ENCODE measurements at places on chromosomes 13 and 19. TPM values are rescaled to one million over a fixed set of nuclear protein-coding genes. Genes with fewer than 3 reads are reported as not detected.

C13orf46 gene
- 2.1 TPM for total RNA-seq

FZR1 gene
- total RNA-seq, result 21.9 TPM

ZNF888 gene
- total RNA-seq, result 2.5 TPM

- H3K27me3 ChIP-seq, result no peaks in the 10 kb centered on the region
- H3K27ac ChIP-seq, result no peak overlapping the region
- H3K4me1 ChIP-seq, result no peaks in the 10 kb centered on the region
- H3K4me3 ChIP-seq, result no peak overlapping the region
These were observed 234.7 kb downstream of the TSHZ3 start for GRCh38 chr19:31114585-31114984.

DNA sequence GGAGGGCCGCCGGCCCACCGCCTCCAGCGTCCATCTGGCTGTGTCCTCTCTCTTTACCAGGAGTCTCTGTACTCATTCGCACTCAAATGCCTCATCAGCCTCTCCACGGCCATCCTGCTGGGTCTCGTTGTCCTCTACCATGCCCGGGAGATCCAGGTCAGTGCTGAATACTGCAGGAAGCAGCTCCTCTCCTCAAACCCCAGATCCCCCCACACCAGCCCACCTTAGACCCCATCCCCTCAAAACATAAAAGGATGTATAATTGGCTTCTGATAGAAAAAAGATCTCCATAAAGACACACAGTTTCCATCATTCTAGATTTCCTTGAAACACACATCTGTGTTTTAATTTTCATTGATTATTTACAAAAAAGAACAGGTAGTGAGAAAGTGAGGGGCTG lies 8.1 kb downstream of the KCNN1 start:
- no peaks in the 10 kb centered on the region for H3K4me1 ChIP-seq
- DNase-seq, result no peak
- no peak overlapping the region for H3K4me3 ChIP-seq
- H3K36me3 ChIP-seq, result no peaks in the 10 kb centered on the region
- no peaks in the 10 kb centered on the region for H3K27me3 ChIP-seq

CEACAM1 gene
- 1.2 TPM for total RNA-seq

- DNase-seq, result no peak
- H3K4me1 ChIP-seq, result no peaks in the 10 kb centered on the region
- no peak overlapping the region for H3K4me3 ChIP-seq
- no peaks in the 10 kb centered on the region for H3K27me3 ChIP-seq
- no peak overlapping the region for H3K27ac ChIP-seq
These were observed 1175.8 kb downstream of the UQCRFS1 start for GRCh38 chr19:28037186-28037585.

GRCh38 chr13:28872427-28873176 lies 52.5 kb downstream of the MTUS2 start:
- H3K27ac ChIP-seq, result no peak overlapping the region
- no peaks in the 10 kb centered on the region for H3K27me3 ChIP-seq
- no peak for DNase-seq

IQCN gene
- 1.4 TPM for total RNA-seq

DNA sequence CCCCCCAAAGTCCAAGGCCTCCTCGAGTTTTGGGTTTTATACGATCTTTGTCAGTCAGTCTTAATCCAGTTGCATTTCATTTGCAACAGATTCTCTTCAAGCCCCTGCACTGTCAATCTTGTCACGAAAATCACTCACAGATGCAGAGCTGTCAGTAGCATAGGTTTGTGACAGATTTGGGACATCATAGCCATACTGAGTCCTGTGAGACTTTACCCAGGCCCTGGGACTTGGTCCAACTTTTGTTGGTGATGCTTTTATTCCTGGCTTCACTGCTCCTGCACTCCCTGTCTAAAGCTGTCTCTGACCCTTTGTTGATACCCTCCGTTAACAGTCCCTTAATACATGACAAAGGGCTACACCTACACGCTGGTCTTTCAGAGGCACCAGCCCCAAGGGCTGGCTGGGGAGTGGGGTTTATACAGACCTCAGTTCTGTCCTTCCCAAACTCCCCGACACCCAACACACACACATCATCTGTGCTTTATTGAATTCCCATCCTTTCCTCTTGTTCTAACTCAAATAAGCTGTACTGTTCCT lies 36.0 kb downstream of the PABPC3 start:
- H3K36me3 ChIP-seq, result no peaks in the 10 kb centered on the region
- DNase-seq, result no peak
- H3K4me3 ChIP-seq, result no peak overlapping the region
- H3K4me1 ChIP-seq, result no peaks in the 10 kb centered on the region
- H3K27ac ChIP-seq, result no peak overlapping the region

DNA sequence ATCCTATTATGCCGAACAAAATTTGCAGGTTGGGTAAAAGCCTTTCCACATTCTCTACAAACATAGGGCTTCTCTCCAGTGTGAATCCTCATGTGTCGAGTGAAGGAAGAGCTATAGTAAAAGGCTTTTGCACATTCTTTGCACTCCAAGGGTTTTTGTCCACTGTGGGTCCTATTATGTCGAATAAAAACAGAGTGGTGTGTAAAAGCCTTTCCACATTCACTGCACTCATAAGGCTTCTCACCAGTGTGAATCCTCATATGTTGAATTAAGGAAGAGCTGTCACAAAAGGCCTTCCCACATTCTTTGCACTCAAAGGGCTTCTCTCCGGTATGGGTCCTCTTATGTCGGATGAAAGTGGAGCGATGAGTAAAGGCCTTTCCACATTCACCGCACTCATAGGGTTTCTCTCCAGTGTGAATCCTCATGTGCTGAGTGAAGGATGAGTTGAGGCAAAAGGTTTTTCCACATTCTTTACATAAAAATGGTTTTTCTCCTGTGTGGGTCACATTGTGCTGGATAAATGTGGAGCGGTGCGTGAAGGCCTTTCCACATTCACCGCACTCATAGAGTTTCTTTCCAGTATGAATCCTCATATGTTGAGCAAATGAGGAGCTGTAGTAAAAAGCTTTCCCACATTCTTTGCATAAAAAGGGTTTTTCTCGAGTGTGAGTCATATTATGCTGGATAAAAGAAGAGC lies 13.6 kb downstream of the ZNF599 start:
- H3K27me3 ChIP-seq, result no peaks in the 10 kb centered on the region
- no peaks in the 10 kb centered on the region for H3K4me1 ChIP-seq
- peaks cover 79% of the 10 kb centered on the region for H3K36me3 ChIP-seq
- H3K4me3 ChIP-seq, result no peak overlapping the region
- no peak for DNase-seq

OR4F17 gene
- total RNA-seq, result not detected

DNA sequence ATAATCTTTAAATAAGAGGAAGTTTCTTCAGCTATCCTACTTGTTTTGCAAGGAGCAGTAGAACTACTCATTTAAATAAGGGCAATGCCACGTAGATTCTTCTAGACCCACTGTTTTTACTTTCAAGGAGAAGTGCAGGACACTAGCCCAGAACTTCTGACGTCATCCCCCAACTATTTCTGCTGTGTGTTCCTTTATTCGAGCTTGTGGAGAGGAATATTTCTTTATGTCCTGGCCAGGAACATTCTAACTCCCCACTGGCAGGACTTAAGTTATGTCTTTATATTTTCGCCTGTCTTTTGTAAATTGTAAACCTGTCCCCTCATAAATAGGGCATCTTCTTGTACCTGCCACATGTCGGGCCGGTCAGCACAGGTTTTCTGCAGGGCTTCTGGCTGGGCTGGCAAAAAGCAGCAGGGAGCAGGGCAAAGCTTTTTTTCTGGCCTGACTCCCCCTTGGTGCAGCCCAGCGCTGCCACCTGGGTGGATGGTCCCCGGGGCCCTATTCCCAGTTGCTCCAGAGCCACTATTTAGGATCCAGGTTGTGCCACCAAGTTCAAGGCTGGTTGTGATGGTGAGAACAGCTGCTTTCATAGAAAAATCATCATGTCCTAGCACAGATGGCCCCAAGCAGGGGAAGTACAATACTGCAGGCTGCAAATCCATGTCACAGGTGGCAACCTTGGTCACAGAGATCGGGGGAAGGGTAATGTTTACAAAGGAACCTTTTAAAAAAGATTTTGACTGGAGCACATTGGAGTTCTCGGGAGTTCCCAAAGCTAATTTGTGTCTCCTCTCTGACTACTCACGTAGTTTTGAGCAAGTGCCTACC lies 1.8 kb downstream of the MBNL2 start:
- no peaks in the 10 kb centered on the region for H3K36me3 ChIP-seq
- DNase-seq, result no peak
- peak overlapping the region; percentile 90 for H3K27ac ChIP-seq
- H3K27me3 ChIP-seq, result no peaks in the 10 kb centered on the region

- no peak for DNase-seq
- H3K4me1 ChIP-seq, result peaks cover 20% of the 10 kb centered on the region
- peak within 1 kb of the TSS; percentile 90 for H3K27ac ChIP-seq
- no peaks in the 10 kb centered on the region for H3K27me3 ChIP-seq
These were observed at the start of gene C13orf46 for GRCh38 chr13:113973218-113974164. C13orf46 (minus strand) TSS chr13:113974076; CDS start chr13:113973997, 79 bp downstream.

LACC1 gene
- 12.5 TPM for total RNA-seq

Measured in esophagus muscularis mucosa (tissue), 4 donors.